ENCODE measurements at places on chromosomes 12 and 14.

DNA sequence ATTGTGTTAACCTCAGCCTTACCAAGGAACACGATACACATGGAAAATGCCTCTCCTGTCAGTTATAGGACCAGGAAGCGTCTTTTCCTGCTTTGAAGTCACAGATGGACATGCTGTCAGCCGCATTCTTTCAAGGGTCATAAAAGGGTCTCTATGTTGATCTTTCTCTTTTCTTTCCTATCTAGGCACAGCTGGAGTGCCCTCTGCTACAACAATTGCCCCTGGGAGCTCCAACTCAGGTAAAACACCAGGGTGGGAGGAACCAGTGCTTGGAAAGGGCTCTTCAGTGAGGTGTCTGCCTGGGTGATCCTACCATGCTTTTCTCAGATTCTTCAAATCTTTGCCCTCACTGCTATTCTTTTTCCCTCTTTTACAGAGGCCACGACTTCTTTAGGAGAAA, 157.4 kb upstream of the CNTN1 start:
- DNase-seq, result no peak

DNA sequence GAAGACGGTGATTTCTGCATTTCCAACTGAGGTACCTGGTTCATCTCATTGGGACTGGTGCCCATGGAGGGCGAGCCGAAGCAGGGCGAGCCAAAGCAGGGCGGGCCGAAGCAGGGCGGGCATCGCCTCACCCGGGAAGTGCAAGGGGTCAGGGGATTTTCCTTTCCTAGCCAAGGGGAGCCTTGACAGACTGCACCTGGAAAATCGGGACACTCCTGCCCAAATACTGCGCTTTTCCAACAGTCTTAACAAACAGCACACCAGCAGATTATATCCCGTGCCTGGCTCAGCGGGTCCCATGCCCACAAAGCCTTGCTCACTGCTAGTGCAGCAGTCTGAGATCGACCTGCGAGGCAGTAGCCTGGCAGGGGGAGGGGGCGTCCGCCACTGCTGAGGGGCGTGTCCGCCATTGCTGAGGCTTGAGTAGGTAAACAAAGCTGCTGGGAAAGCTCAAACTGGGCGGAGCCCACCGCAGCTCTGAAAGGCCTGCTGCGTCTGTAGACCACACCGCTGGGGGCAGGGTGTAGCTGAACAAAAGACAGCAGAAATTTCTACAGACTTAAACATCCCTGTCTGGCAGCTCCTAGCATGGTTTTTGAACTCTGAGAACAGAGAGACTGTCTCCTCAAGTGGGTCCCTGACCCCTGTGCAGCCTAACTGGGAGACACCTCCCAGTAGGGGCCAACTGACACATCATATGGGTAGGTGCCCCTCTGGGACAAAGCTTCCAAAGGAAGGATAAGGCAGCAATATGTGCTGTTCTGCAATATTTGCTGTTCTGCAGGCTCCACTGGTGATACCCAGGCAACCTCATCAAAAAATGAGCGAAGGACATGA, 77.2 kb downstream of the BAZ1A start:
- DNase-seq, result no peak

- no peak for DNase-seq
These were observed 95.7 kb downstream of the PIWIL1 start for GRCh38 chr12:130433411-130433810.

DNA sequence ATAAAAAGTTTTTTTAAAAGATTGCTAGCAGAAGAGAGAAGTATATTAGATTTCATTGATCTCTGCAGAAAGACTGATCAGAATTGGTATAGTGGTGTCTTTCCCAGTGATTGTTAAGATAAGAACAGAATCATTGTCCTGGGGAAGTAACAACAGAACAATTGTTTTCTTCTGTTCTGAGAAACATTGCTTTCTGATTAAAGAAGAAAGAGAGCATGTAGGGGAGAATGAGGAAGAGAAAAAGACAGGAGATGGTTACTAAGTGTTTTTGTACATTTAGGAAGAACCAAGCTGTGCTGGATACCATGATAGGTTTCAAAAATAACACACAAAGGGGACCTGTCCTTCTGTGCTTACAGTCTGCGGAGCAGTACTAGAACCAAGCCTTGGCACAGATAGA, 5.0 kb downstream of the USP30 start:
- DNase-seq, result no peak

DNA sequence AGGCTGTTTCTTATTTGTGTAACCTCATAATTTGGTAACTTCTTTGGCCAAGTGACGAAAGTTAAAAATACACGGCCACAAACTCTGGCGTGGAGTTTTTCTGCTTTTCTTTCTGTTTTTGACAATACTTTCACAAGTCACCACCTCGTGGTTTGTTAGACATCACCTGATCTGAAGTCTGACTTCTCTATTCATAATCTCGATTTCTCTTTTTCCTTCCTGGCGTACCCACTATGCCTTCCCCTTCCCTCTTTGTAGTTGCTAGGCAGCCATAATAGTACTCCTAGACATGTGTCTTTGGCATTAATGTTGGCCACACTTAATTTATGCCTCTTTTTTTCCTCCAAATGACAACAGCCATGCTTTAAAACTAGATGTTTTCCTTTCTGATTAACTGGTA, 97.6 kb downstream of the POLR3B start:
- DNase-seq, result no peak

- no peak for DNase-seq
These were observed 45.1 kb downstream of the KCNA1 start for GRCh38 chr12:4954621-4955354.

DNA sequence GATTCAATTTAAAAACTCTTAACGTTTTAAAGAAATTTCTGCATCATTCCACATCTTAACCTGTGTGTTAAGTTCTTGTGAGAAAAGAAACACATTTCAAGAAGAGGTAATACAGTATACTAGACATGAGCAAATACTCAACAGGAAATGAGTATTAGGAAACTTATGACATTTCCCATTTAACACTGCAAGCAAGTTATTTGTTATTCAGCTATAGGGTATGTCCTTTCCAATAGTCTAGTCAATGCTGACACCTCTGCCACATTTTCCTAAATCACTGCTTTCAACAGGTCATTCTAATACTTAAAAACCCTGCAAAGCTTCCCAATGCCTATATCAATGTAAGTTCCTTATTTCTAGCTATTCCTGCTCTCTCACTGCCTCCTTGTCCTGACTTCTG, 93.1 kb downstream of the DDHD1 start:
- no peak for DNase-seq

DNA sequence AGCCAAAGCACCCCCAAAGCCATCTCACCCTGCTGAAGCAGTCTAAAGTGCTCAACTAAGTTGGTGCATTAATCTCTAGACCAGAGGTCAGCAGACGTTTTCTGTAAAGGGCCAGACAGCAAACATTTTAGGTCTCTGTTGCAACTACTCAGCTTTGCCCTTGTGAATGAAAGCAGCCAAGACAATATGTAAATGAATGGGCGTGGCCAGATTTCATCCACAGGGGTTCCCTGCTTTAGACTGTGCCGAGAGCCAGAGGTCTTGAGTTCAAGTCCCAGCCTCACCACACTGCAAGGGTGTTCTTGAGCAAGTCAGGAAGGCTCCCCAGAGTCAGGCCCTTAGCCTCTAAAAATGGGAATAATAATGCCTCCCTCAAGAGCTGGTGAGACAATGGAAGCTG, 166.2 kb downstream of the CHST11 start:
- no peak for DNase-seq

DNA sequence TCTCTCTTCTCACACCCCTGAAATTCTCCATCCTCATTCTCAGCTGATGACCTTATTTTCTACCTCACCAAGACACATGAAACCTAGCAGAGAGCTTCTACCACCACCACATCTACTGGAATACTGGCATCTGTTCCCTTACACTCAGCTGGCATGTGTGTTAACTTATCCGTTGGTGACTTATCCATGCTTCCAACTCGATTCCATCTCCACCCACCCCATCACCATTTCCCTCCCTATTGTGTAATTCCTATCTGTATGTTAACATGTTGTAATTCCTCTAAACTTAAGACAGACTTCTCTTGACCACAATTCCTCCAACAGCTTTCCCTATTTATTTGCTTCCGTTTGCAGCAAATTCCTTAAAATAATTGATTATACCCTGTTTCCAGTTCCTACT, 15.4 kb downstream of the C1S start:
- no peak for DNase-seq

- no peak for DNase-seq
These were observed at the start of gene KRT6B for GRCh38 chr12:52452101-52452500. KRT6B (minus strand) TSS chr12:52452146; CDS start chr12:52452078, 68 bp downstream.

DNA sequence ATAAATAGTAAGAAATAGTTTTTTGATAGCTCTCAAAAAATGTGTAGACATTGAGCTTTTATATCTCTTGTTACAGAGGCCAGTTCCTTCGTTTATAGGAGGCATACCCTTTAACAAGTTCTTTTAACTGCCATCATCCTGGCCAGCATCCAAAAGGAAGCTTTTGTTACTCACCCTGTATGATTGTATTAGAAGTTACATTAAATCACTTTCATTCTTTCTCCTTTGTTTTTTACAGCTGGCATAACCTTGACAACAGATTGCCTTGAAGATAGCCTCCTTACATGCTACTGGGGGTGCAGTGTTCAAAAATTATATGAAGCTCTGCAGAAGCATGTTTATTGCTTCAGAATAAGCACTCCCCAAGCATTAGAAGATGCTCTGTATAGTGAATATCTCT, 20.1 kb downstream of the CGRRF1 start:
- DNase-seq, result no peak

DNA sequence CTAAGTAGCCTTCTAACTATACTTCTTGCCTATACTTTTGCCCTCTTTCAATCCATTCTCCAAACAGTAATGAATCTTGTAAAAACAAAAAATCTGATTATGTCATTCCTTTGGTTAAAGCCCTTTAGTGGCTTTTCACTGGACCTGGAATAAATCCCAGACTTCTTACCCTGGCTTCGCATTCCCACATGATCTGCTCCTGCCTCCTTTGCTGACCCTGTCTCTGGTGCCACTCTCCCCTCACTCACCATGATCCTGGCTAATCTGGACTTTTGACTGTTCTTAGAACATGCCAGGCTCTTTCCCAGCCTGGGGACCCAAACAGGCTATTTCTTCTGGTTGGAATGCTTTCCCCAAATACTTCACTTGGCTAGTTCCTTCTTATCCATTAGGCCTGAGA, 7.9 kb downstream of the MIA2 start:
- DNase-seq, result no peak

DNA sequence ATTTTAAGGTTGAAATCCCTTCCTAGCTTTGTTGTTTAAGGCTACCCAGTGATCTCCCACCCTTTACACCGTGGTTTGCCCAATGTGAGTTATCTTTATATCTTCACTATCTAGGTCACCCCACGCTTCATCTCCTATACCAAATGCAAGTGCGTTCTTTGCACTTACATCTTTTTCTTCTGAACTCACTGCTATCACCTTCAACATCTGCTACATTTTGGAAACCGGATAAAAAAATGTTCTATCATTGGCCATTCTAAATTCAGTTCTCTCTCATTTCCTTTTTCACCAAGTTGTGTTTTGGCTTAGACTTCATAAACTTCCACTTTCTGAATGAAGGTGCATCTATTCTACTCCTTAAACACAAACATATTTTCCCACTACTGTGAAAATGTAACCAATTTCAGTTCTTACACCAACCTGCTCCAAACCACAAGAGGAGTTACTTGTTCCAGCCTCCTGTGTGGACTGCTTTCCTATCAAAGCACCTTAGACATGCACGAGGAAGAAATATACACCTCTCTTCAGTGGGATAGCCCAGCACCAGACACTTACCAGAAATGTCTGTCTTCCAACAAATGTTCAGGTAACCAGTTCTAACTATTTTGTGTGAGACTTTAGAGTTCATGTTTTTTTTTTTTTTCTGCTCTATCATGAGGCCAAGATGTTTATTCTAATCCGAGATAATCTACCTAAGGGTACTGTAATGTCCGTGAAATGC, 21.9 kb downstream of the CLEC9A start:
- no peak for DNase-seq

DNA sequence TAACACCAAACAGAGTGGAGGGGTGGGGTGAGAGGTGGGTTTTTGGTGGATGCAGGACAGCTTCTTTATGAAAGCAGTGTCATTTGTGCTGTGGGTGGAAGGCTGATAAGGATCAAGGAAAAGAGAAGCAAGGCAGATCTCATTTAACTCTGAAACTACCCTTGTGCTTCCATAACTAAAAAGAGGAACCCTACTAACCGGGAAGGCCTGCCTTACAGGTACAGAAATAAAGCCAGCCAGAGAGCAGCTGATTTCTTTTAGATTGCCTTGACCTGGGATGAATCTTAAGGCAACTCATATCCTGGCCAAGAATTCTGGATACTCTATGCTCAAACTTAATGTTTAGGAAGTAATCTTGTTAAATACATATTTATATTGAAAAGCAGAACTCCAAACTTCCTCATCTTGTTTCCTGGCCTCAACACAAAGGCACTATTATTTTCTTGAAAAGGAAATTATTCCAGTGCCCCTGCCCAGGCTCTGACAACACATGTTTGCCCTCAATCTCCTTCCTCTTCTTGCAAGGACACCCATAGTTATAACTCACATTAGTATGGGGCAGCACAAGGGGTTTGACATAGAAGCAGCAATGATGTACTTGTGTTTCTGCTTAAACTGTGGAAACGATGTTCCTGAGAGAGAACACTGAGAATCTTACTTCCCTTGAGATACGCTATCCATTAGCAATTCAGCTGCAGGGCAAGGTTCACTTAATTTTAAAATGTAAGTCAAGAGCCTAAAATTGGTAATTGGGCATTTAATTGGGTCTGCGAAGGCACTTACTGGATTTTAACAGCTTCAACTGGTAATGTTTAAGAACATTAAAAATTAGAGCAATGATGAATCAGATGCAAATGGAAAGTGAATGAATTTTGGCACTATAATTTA, 173.7 kb downstream of the STXBP6 start:
- no peak for DNase-seq

- peak; percentile 2 for DNase-seq
These were observed 51.4 kb upstream of the TMX1 start for GRCh38 chr14:51188566-51189185.

DNA sequence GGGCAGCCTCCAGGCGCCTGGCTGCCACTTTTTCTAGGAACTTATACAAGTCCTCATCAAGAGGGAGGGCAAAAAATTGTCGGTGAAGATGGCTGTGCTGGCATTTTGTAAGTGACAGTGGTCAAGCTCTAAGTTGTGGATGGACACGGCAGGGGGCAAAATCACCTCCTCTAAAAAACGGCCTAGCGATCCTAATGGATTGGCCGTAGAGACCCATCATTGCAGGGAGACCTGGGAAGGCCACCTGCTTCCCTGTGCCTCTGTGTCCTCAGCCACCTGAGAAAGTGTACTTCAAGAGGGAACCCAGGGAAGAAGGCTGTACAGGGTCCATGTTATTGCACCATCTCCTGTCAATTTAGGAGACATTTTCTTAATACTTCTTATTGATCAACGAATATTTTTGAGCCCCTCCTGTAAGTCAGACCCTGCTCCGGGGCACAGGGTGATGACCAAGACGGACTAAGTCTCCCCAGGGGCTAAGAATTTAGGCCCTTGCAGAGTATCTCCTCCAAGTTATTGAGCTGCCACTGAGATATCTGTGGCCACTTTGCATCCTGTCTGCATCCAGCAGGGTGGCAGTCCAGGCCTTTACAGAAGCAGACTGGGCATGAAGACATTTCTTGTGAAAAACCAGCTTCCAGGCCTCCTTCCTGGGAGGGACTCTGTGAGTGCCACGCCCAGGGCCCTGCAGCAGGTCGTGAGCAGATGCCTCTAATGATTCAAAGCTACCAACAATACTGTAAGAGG, 40.5 kb downstream of the PSMA6 start:
- DNase-seq, result no peak
